ENCODE measurements at places on chromosomes 3 and 15.
A peak's percentile ranks its signal among the peaks of the same experiment; 100 is the strongest.

DNA sequence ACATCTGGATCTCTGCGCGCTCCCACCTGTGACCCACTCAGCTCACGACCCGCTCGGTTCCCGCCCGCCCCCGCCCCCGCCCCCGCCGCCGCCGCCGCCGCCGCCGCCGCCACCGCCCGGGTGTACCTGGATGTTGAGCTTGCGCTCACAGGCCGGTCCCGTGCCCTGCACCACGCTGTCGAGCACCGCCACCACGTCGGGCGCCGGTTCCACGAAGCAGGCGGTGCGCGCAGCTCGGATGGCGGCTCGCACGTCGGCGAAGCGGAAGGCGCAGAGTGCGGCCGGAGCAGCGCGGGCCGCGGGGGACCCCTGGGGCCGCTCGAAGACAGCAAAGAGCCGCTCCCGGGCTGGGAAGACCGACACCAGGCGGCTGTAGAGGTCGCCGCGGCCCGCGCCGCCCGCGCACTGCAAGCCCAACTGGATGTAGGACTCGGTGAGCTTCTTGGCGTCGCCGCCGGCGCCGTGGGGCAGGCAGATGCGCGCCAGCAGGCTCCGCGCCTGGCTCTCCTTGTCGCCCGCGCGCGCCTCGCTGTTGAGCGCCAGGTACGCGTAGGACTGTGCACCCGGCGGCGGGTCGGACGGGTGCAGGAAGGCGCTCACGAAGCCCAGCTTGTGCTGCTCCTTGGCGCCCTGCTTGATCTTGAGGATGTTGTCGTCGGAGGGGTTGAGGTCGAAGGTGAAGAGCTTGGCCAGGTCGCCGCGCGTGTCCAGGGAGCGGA, 1.1 kb downstream of the PLXND1 start:
- DNase-seq: peak; percentile 56

GRCh38 chr3:111541911-111542483, at the start of gene CD96:
CD96 (plus strand) TSS chr3:111542197; CDS start chr3:111542249, 52 bp downstream.
- peak; percentile 81 for DNase-seq

- DNase-seq: no peak
Observed at GRCh38 chr3:133991637-133992036, 38.1 kb downstream of the SLCO2A1 start.

DNA sequence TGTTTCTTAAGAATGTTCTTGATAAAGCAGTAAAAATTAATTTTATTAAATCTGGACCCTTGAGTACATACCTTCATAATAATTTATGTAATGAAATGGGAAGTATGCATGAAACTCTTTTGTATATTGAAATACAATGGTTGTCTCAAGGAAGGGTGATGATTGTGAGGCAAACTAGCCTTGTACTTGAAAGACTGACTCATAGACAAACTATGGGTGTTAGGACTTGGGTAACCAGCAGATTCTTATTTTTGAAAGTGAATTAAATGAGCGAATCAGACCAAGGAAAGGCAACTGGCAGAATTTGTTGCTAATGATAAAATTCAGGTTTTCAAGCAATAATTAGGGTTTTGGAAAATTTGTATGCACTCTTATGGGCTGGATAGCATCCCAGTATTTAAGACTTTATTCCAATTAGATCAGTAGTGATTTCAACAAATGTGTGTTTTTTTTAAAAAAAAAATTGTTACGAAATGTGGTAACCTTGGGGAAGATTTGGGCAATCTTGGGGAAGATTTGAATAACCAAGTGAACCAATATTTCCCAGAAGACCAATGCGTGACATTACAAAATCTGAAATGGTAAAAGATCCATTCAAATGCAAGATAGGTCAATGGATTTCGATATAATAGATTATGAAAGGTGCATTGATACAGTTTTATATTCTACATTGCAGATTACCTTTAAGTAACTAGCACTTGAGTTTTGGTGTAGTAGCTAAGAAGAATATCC, 42.0 kb downstream of the ATP2C1 start:
- no peak for DNase-seq

DNA sequence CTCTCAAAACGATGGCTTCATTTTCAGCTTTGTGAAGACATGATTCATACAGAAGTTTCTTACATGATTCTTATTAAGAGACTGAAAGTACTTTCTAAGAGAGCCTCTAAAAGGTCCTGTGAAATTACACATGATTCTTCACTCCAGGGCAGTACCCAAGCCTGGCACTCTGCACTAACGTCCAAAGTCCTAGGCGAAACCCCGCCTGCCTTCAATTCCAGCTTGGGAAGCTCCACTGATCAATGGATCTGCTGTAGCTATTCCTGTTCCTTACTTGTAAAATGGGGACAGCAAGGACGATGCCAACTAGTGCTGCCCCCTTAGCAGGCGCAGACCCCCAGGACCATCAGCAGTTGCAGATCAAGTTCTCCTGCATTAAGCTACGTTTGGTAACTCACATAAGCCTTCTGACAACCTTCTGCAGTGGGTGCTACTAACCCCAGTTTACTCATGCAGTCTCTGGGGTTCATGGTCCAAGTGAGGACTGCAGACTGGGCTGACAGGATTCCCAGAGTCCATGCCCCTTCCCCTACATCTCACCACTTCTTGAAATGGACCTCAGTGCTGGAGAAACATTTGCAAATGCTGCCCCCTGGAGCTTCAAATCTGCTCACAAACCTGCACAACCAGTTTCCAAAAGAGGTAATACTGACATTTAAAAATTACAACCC, 10.6 kb downstream of the CHCHD4 start:
- no peak for DNase-seq

- DNase-seq: no peak
Observed at GRCh38 chr3:127799476-127800222, 22.7 kb downstream of the MGLL start.

DNA sequence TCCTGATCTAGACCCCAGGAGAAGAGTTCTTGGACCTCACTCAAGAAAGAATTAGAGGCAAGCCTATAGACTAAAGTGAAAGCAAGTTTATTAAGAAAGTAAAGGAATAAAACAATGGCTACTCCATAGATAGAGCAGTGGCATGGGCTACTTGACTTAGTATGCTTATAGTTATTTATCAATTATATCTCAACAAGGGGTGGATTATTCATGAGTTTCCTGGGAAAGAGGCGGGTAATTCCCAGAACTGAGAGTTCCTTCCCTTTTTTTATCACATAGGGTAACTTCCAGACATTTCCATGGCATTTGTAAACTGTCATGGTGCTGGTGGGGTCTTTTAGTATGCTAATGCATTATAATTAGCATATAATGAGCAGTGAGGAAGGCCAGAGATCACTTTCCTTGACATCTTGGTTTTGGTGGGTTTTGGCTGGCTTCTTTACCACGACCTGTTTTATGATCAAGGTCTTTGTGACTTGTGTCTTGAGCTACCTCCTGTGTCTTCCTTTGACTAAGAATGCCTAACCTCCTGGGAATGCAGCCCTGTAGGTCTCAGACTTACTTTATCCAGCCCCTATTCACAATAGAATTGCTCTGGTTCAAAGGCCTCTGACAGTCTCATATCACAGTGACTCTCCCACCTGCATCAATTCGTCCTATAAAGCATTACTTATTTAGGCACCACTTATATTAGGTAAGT, 35.3 kb upstream of the PLSCR2 start:
- DNase-seq: no peak

DNA sequence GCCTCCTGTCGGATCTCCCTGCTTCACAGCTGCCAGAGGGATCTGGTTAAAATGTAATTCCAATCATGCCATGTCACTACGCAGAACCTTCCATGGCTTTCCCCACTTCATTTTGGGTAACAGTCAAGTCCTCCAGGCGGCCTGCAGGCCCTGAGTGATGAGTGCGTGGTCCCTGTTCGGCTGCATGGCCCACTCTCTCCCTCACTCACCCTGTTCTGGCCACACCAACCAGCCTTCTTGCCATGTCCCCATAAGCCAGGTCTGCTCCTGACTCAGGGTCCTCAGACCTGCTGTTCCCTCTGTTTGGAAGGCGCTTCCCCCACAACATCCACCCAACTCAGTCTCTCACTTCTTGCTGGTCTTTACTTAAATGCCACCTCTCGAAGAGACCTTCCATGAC, 41.6 kb upstream of the LINGO1 start:
- DNase-seq: no peak

DNA sequence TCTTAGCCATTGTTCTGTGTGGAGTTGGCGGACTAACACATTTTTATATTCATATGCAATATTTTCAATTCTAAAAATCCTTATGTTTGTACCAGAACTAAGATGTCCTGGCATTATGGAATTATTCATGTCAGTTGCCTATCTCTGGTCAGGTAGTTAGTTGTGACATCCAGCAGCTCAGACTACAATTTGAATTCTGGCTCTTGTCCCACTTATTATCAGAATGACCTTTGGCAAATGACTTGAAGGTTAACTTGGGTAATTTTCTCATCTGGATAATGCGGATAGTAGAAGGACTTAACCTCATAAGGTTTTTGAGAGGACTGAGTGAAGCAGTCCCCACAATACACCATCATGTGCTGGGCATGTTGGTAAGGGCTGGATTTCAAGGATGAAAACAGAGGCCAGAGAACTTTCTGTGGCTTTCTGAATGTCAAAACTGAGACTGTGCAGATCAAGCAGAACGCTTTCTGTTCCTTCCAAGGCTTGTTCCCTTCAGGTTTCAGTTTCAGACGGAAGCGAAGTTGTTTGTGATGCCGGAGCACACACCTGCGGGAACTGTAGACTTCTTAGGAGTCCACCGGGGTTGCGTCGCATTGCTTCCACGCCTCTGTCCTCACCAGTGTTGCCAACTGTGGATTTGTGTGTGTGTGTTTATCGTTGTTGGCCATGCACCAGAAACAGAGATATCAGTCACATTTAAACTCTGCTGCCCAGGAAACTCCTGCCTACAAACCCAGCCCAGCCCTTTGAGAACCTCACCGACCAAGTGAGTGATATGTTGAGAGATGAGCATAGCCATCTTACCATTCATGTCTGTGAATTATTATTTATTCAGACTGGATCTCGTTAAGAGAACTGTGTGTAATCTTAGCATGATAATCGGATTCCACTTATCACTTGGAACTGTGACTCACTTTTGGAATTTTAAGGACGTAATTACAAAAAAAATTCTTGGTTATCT, 76.0 kb downstream of the PTPRG start:
- no peak for DNase-seq

GRCh38 chr3:5787861-5788488, 600.5 kb downstream of the EDEM1 start:
- DNase-seq: no peak

GRCh38 chr3:156761007-156761406, 65.1 kb upstream of the LEKR1 start:
- no peak for DNase-seq

DNA sequence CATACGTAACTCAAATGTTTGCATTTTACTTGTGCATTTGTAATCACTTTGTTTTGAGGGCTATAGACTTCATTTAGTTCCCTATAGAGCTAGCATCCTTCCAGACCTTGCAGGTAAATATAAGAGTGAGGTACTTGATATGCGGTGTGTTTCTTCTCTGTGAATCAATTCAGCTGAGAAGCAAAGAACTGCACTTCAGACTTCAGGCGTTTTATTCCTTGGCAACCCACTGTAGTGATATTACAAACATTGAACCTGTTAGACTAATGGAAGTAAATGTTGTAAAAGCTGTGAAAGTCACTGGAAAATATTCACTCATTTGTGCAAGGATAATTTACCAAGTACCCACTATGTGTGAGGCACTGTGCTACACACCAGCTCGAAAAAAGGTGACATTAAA, 94.1 kb upstream of the CHL1 start:
- DNase-seq: no peak

GRCh38 chr3:143810166-143810952, 37.9 kb downstream of the SLC9A9 start:
- DNase-seq: no peak

DNA sequence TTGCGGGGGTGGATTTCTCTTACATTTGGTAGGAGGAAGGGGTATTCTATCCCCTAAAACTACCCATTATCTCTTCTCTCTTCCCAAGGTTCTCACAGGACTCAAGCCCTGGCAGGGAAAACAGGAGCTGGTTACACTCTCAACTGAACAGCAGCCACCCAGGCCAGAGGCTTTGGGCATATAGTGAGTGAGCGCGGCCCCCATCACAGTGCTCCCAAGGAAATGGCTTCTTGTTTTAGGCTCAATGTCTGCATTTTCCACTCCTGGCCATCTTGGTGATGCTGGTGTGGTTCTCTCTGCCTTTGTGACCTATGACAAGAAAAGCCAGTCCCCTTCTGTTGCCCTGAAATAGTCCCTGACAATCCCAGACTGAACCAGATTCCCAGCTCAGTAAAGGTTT, 50.1 kb downstream of the WDR76 start:
- no peak for DNase-seq

- DNase-seq: no peak
Observed at GRCh38 chr3:188830893-188831292, 340.9 kb upstream of the TPRG1 start.

GRCh38 chr3:9080163-9080562, 116.9 kb upstream of the RAD18 start:
- no peak for DNase-seq

- DNase-seq: no peak
Observed at GRCh38 chr3:73433687-73434086, 191.1 kb downstream of the PDZRN3 start.

DNA sequence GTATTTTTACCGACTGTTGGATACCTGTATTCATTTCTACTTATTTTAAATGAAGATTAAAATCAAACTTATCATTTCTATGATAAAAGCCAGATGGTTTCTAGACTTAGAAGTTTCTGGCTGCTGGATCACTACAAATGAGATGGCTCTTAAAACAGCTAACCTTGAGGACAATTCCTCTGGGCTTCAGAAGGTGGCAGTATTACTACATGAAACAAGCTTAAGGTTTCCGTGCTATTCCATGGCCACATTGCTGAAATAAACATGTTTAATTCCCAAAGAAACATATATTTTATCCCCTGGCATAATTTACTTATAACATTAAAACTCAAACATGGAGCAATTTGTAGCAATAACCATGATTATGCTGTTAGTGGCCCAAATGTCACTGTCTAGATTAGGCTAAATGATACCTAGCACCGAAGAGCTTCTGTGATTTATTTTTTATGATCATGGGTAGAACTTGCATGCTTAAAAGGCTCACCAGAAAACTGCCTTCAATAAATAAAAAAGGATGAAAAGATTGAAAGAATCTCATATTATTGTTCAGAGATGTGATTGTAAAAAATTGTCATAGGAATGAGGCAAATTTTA, 204.0 kb upstream of the NANOGP8 start:
- DNase-seq: no peak

DNA sequence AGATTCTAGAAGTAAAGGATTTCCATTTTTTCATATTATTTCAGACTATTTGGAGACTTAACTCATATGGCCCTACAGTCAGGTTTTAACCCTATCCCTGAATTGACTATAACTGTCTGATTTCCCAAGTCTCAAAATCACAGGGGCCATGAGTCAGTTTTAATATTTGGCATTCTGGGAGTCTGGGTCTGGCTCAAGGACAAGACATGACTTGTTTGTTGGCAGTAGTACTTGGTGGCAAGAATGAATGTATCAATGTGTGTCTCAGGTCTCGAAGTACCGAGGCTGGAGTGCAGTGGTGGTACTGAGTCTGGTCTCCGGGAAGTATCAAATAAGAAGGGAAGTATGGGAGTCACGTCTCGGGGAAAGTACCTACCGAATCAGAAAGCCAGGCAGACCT, 10.8 kb downstream of the UMPS start:
- no peak for DNase-seq

- no peak for DNase-seq
Observed at GRCh38 chr15:84924077-84924731, 39.7 kb downstream of the SLC28A1 start.
